ENCODE measurements at places on chromosomes 2 and 18.

DNA sequence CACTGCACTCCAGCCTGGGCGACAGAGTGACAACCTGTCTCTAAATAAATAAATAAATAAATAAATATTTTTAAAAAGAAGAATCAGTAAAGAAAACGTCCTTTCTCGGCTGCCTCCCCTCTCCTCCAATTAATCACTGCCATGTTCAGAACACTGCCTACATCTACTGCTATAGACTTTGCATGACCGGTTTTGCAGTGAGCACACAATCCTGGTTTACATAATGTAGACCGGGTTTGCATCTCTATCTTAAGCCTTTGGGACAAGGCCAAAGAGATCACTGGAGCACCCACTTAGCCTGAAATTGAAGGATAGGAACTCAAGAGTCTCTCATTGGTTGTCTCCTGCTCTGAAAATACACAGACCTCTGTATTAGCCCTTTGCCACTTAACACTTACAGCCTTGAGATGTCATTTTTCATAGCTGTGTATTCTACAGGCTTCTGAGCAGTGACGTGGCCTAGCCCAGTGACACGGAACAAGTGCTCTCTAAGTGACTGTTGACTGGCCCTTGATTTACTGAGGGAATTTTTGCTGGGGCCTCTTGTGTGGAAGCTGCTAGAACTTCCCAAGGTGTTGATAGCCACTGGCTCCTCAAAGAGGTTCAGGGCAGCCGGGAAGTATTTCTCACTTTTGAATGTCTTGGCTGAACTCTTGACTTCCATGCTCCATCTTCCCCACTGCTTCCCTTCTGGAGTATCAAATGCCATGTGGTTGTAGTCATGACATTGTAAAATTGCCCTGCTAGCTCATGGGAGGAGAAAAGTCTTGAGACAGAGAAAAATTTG is 45.3 kb upstream of the CCBE1 start:
- DNase-seq = no peak

GRCh38 chr18:6882401-6882800 is 152.9 kb downstream of the ARHGAP28 start:
- DNase-seq = no peak

- DNase-seq = peak; percentile 68
These were observed 50.9 kb downstream of the ADNP2 start for GRCh38 chr18:80159713-80160636.

DNA sequence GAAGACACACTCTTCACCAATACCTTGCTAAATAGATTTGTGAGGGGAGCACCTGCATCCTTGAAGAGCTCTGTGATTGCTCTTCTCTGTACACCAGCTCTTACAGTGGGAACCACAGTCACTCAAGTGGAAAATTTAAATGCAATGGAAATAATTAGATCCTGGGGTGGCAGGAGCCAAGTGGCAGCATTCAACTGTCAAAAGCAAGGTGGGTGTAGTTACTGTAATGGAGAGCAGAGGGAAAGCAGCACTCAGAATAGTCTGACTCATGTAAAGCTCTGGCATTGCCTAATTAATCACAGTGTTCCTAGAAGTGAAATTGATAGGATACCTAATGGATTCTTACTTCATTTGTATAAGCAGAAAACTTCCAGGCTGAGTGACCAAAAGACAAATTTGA is 245.8 kb downstream of the KCNE4 start:
- no peak for DNase-seq

GRCh38 chr2:236659758-236660150 is 90.1 kb downstream of the ACKR3 start:
- DNase-seq = no peak

- no peak for DNase-seq
These were observed 2.8 kb downstream of the FOSL2 start for GRCh38 chr2:28395334-28396061.

DNA sequence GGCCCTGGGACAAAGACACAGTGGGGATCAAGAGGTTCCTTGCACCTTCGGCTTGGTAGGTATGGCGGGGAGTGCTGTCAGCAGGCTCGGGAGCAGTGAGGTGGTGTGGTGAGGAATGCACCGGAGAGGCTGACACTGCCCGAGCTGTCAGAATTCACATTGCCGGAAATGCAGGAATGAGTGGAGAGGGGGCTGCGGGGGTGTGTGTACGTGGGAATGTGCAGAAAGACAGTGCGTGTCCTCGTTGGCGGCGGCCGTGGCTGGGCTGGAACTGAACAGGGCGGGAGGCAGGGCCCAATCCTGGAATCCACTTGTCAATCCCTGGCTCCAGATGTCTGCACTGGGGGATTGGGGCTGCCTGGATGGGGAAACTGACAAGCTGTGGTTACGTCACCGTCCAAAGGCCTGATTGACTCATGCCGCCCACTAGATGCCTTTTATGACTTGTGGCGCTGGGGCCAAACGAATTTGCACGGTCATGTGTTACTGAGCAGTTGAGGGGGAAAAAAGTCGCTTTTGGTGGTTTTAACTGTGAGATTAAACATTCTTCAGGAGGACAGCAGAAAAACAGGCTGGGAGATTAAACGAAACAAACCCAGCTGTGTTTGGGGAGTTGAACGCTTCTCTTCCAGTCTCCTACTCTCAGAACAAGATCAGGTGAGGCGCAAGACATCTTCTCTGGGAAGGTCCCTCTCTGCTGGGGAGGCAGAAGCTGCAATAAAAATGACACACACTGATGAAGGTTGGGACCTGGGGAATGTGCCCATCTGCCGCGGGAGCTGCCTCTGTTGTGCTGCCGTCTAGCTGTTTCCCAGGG is 189.4 kb upstream of the GLI2 start:
- no peak for DNase-seq

DNA sequence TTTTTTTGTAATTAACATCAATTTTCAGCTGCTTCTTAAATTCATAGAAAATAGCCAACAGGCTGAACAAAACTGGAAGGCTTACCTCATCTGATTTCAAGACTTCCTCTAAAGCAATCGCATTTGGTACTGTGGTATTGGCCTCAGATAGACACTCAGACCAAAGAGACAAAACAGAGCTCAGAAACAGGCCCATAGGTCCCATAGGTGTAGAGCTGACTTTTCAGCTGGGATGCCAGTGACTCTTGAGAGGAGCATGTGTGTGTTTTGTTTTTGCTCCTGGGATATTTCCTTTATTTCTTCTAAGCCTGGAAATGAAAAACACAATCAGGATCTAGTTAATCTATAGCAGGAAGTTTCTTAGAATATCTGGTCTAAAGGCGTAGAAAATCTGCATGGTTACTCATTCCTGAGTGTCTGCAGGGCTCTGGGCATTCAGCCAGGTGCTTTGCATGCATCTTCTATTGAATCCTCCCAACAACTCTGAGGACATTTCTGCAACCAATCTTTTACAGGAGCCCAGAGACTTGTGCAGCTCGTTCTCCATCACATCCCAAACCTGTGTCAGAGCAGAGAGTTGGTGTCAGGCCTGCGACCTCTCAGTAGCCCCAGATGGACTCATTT is 190.8 kb downstream of the RTP5 start:
- DNase-seq = no peak

DNA sequence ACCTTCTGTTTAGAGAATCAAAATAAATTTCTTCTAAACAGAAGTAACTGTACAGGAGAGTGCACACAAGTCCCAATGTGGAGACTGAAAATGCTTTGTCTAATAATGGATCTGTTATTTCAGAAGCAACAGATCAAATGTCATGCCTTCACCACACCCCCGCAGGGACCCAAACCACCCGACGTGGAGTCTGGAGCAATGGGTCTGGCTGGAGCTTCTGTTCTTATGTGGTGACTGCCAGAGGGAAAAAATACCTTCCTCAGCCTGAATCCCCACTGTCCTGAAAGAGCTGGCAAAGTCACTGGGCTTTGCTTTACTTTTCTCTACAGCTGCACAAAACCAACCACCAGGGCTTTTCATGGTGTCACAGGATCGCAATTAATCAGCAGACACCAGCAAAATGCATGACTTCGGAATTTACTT is 119.0 kb upstream of the ZFP36L2 start:
- no peak for DNase-seq

- no peak for DNase-seq
These were observed 59.8 kb downstream of the ZNF236 start for GRCh38 chr18:76882146-76882545.

DNA sequence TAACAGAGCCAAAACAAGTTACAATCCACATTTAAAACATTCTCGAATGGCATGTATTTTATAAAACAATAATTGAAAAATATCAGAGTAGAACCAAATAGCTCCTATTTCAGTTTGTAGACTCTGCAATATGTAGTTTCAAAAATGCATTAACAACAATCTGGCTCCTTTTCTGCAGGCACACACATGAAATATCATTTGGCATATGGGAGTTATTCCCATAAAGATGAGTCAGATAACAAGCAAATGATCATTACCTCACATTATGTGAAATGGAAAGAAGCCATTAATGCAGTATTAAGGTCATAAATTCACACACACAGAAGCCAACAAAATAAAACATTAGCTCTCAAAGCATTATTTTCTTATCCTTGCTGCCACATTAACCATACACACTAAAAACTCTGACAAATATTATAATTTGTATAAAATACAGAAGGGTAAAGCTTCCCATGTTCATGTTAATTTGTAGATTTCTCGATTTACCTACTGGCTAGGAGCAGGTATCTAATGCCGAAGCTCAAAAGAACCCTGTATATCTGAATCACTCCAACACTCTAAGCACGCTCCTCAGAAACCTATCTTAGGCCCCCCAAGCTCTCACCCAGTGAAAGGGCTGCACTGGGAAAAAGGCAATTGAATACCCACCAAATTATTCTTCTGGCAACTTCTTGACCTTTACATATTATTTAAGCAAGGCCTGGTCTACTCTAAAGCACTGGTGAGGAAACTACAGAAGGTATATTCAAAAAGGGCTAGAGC is 13.8 kb downstream of the NBAS start:
- DNase-seq = no peak

GRCh38 chr2:198479065-198479464 is 674.7 kb downstream of the PLCL1 start:
- DNase-seq = no peak

- no peak for DNase-seq
These were observed 232.3 kb downstream of the RIT2 start for GRCh38 chr18:42883169-42883568.

- DNase-seq = no peak
These were observed 126.8 kb downstream of the CDH20 start for GRCh38 chr18:61459896-61460648.

- no peak for DNase-seq
These were observed 180.8 kb downstream of the PPP1R1C start for GRCh38 chr2:182166406-182166805.

DNA sequence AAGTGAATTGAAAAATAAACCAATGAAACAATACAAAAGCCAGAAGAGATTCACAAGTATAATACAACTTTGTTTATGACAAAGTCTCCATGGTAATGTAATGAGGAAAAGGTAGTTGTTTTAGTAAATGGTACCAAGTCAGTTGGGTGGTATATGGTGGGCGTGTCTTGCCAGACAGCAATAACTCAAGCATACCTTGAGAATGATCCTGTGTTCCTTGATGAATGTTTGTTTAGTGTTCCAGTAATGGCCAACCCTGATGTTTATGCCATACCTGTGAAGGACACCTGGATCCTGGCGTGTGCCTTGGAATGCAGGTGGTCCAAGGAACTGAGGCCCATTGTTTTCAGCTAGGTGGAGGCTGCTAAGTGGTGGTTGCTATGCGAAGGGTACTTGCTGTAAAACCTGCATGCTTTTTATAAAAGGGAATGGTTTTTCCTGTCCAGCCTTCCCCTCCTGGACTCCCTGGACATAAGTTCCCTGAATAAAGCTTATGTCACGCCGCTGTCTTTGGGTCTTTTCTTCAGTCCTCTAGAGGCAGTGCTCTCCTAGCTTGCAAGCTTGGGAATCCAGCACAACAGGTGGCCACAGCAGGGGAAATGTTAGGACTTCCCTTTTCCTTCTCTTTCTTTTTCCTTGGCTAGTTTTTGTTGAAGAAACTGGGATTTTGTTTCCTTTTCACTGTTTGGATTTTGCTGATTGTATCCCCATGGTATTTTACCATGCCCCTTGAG is 54.7 kb downstream of the MTA3 start:
- no peak for DNase-seq

GRCh38 chr2:120473522-120474271 is 127.8 kb downstream of the INHBB start:
- no peak for DNase-seq

GRCh38 chr2:68716604-68717304 is 17.9 kb upstream of the ARHGAP25 start:
- DNase-seq = no peak

DNA sequence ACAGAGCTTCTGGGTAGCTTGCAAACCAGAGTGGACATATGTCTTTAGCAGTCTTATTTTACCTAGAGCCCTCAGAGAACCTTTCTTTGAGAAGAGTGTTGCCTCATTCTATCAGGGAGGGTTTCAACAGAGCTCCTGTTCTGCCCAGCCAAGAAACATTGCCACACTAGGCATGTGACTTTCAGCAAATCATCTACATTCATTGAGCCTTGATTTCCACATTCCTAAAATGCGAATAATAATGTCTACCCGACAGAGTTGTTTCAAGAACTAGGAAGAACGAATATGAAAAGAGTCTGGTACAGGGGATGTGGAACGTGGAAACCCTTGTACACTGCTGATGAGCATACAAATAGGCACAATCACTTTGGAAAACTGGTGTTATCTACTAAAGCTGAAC is 7.8 kb upstream of the PRKAG3 start:
- no peak for DNase-seq

DNA sequence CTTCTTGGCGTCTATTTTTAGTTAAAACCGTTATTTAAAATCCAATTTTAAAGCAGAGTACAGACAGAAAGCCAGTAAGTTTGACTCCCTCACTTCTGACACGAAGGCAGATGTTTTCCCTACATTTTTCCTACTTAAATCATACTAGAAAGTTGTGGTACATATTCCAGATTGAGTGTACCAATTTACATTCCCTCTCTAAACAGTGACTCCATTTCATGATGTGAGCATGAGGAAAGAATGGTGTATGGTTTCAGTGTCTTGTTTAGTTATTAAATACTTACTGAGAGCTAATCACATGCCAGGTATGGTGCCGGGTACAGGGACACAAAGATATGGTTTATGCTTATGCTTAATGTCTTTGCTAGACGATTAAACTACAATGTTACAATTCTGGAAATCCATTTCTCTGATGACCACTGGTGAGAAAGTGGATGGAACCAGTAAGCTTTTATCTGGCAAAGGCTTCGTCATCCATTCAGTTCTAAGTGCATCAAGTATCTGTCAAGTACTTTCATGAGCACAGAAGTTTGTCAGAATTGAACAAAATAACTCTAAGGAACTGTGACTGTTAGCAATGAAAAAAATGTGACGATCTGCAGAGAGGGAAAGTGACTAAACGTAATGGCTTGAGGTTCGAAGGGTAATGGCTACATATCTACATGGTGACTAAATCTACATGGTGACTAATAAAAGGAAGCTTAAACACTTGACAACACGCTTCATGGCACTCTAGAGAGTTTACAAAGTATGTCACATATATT is 25.7 kb downstream of the MAP4K3 start:
- no peak for DNase-seq
